ENCODE measurements at places on chromosomes 6 and 20. TPM values are rescaled to one million over a fixed set of nuclear protein-coding genes. Genes with fewer than 3 reads are reported as not detected.

Gene BNIP5
- total RNA-seq, result not detected

Gene ARFGAP1
- 42.6 TPM for total RNA-seq

DNA sequence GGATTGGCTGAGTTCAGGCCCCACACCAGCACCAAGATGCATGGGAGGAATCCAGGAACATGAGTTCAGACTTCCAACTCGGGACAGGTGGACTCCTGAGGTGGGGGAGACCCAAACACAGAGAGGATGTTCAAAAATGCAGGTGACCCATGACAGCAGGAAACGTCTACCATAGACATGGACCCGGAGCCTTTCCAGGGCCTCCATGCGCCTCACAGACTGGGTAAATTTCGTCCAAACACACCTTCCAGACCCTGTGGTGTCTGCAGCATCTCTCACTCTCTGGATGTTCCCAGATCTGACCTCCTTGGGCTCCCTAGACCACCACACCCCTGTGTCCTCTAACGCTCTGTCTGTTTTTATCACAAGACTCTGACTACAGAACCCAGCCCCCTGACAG, 87.7 kb downstream of the PXDC1 start:
- no peak for DNase-seq

DNA sequence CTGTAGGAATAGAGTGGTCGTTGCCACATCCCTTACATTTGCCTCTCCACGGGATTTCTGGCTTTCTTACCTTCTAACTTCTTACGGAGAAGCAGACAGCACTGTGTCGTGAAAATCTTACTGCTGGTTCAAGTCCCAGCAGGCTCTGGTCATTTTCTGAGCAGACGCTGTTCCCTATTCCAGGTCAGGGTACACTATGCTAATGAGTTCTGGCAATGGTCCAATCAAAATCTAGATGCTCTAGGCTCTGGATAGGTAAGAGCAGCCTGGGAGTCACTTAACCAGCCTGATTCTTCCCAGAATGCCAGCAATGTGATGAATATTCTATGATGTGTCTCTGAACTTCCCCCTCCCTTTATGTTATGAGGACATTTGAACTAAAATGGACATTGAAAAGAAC, at the start of gene GCM1:
Gene GCM1, minus strand, starts transcription at position 158 of the 400 bp plus-strand sequence. CDS start 3,209 bp downstream, outside the sequence.
- no peak for DNase-seq

GRCh38 chr20:35274172-35275092, 3.5 kb downstream of the MMP24OS start:
- no peak for DNase-seq

DNA sequence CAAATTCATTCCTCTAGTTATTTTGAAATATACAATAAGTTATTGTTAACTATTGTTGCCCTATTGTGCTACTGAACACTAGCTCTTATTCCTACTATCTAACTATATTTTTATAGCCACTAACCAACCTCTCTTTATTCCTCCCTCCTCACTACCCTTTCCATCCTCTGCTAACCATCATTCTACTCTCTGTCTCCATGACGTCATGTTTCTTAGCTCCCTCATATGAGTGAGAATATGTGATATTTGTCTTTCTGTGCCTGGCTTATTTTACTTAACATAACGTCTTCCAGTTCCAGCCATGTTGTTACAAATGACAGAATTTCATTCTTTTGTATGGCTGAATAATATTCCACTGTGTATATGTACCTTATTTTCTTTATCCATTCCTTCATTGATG, 95.3 kb downstream of the ATXN1 start:
- no peak for DNase-seq
